ENCODE measurements at places on chromosomes 3 and 15.

- DNase-seq, result no peak
These were observed 127.5 kb upstream of the CD96 start for GRCh38 chr3:111414531-111414930.

DNA sequence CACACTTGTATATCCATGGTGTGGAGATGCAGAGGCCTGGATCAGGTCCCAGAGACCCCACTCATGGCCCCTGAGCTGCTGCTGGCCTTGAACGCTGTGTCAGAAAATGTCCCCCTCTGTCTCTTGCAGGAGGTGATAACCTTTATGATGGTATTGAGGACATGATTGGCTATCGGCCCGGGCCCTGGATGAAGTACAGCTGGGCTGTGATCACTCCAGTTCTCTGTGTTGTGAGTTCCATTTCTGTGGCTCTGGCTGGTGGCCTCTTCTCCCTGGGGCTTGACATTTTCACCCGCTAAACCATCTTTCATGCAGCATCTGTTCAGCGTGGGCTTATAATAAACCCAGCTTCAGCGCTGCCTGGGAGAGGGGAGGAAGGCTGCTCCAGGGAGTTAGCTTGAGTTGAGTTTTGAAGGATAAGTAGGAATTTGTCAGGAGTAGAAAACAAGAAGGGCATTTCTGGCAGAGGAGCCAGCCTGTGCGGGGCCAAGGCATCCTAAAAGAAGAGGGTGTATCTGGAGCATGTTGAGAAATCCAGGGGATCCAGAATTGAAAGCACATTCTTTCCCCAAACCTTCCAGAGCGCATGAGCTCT lies 61.1 kb downstream of the GRIP2 start:
- DNase-seq, result no peak

GRCh38 chr3:178684881-178685590 lies 148.8 kb downstream of the KCNMB2 start:
- no peak for DNase-seq

DNA sequence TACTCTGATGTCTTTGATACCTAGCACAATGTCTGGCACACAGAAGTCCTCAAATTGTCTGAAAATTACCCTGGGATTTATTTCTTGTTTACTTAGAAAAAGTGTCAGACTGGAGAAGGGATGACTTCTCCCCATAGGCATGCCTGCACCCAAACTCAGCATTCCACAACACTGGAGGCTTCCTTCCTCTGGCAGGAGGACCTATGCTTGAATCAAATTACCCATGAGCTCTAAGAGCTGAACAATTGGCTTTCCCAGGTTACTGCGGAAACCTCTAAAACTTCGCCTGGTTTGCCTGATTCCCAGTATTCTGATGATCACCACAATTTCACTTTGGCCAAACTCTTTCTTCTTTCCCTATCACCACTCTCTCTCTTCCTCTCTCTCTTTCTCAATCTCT lies 217.4 kb downstream of the DIPK2A start:
- DNase-seq, result no peak

GRCh38 chr15:72838311-72838731 lies 54.8 kb upstream of the ADPGK start:
- DNase-seq, result no peak

- DNase-seq, result peak; percentile 39
These were observed 64.2 kb upstream of the MYZAP start for GRCh38 chr15:57527382-57528091.

- no peak for DNase-seq
These were observed 689.4 kb upstream of the NAALADL2 start for GRCh38 chr3:174169736-174170135.

- no peak for DNase-seq
These were observed 7.5 kb downstream of the MORF4L1 start for GRCh38 chr15:78880242-78880533.

GRCh38 chr3:49352890-49353421 lies 5.2 kb downstream of the GPX1 start:
- DNase-seq, result no peak

DNA sequence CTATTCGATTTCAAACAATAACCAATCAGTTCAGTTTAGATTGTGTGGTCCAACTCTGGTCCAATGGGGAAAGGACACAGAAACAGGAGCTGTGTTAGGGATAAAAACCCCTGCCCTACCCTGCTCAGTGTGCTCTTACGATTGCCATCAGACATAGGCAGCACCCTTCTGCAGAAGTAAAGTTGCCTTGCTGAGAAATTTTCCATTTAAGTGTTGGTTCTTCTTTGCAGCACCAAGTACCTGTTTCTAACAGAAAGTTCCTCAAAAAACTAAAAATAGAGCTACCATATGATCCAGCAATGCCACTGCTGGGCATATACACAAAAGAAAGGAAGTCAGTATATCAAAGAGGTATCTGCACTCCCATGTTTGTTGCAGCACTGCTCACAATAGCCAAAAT lies 206.2 kb upstream of the CNTN4 start:
- DNase-seq, result no peak

GRCh38 chr3:133494469-133494868 lies 79.0 kb upstream of the CDV3 start:
- no peak for DNase-seq

GRCh38 chr15:64001148-64001547 lies 45.1 kb downstream of the DAPK2 start:
- no peak for DNase-seq

GRCh38 chr3:70244422-70244821 lies 68.0 kb downstream of the MDFIC2 start:
- DNase-seq, result no peak

GRCh38 chr3:168514252-168514651 lies 418.5 kb upstream of the GOLIM4 start:
- no peak for DNase-seq

DNA sequence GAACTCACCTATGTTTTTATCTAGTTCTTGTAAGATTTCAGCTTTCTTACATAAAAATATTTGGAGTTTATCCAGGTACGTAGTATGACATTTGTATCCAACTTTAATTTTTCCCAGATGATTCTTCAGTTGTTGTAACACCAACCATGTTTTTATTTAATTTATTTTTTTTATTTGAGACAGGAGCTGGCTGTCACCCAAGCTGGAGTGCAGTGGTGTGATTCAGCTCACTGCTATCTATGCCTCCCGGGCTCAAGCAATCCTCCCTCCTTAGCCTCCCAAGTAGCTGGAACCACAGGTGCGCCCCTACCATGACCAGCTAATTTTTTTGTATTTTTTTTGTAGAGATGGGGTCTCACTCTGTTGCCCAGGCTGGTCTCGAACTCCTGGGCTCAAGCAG lies 6.6 kb downstream of the XYLB start:
- DNase-seq, result no peak

DNA sequence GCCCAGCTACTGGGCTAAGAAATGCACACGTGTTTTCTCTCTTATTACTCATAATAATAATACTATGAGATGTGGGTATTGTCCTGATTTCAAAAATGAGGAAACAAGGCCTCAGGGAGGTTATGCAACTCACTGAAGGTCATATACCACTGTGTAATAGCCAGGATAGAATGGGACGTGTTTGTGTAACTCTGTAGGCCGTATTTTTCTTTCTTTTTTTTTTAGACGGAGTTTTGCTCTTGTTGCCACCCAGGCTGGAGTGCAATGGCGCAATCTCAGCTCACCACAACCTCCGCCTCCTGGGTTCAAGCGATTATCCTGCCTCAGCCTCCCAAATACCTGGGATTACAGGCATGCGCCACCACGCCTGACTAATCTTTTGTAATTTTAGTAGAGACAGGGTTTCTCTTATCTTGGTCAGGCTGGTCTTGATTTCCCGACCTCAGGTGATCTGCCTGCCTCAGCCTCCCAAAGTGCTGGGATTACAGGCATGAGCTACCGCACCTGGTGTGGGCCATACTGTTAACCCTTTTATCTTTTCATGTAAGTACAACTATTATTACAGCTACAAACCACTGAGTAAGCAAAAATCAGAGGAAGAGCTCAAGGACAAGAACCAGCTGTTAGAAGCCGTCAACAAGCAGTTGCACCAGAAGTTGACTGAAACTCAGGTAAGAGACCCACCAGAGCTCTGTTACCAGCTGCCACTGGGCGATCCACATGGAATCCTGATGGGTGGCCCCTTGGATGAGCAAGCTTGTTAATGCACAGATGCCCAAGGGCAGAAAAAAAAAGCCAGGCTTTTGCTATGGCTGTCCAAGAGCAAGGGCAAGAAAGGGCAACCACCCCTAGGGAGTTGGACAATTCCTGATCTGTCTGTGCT lies 6.7 kb downstream of the KNSTRN start:
- no peak for DNase-seq

GRCh38 chr3:156304406-156304805 lies 184.0 kb downstream of the KCNAB1 start:
- DNase-seq, result no peak

DNA sequence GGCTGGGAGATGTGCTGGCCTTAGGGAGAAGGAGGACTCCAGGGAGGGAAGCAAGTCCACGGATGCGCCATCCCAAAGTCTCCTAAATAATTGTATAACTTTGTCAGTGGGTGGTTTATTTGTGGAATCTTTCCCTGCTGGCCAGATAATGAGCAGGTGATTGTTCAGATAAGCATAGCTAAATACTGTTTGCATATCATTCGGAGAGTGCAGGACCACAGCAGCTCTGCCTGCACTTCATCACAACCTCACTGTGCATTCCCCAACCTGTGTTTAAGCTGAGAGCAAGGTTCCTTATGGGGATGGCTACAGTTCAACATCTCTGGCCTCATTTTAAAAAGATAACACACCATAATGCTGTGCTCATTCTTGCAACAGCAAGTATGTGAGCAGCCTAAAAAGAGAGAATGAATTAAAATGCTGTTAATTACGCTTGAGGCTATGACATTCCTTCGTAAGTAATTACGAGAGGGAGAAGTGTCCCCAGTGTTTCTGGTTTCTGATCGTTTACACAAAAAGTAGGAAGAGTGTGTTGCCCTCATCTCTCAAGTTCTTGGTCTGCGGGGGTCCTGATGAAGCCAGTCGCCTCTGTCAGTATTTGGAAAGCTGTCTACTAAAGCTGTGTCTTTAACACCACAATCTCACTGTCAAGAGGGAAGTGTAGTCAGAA lies 272.0 kb upstream of the RORA start:
- no peak for DNase-seq

DNA sequence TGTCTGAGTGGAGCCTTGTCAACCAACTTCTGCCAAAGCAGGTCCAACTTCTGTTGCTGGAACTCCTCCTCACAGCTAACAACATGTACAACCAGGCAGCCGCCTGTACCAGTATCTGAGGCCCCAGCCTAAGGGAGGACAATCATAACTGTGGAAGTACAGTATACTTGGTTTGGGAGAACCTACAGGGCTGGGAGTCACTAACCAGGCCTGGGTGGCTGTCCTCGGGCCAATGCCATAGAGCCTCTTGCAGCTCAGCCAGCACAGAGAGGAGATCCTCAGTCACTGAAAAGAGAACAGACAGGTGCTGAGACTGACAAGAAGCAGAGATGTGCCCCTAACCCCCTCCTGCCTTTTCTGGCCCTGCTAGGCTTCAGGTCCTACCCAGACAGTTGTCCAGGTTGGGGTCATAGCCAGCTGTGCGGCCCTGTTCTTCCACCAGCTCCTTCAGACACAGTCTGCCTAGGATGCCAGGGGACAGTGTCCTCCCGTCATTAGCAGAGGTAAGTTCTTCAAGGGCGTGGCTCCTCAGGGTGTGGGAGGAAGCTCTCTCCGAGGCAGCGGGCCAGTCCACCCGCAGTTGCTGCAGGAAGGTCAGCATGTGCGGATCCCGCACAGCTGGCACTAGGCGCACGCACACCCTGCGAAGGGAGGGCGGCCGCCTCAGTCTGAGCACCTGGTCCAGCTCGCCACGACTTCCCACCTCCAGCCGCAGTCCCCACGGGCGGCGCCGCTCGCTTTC lies 980 bp downstream of the DALRD3 start:
- DNase-seq, result no peak

GRCh38 chr15:49189631-49190030 lies 19.6 kb downstream of the GALK2 start:
- no peak for DNase-seq

DNA sequence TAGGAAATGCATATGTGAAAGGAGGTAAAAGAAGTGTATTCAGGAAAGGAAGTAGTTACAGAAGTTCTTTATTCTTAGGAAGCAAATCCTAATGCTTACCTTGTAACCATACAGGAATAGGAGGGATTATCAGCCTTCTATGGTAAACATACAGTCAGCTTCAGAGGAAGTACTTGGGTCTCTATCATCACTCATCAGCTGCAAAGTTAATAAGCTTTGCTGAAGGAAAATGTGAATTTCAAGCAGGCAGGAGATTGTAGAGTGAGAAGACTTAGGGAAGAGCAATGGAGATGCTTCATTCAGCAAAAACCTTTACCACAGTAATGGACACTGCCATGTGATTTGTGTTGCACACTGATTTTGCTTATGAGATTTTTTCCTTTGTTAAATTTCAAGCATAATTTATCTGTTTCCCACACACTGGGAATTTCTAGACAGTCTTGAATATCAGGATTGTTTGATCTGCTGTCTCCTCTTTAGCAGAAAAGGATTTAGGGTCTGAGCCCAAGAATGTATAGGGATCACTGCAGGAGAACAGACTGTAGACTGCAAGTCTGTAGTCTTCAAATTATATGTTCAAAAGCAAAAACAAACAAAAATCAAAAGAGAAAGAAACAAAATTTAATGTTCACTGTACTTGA lies 150.8 kb downstream of the ZNF609 start:
- no peak for DNase-seq
